ENCODE measurements at places on chromosomes 7 and 10.
A peak's percentile ranks its signal among the peaks of the same experiment; 100 is the strongest.

GRCh38 chr10:11746883-11747539, 4.8 kb downstream of the ECHDC3 start:
- DNase-seq: no peak

GRCh38 chr10:22475651-22476600, 130.6 kb downstream of the SPAG6 start:
- DNase-seq: no peak

DNA sequence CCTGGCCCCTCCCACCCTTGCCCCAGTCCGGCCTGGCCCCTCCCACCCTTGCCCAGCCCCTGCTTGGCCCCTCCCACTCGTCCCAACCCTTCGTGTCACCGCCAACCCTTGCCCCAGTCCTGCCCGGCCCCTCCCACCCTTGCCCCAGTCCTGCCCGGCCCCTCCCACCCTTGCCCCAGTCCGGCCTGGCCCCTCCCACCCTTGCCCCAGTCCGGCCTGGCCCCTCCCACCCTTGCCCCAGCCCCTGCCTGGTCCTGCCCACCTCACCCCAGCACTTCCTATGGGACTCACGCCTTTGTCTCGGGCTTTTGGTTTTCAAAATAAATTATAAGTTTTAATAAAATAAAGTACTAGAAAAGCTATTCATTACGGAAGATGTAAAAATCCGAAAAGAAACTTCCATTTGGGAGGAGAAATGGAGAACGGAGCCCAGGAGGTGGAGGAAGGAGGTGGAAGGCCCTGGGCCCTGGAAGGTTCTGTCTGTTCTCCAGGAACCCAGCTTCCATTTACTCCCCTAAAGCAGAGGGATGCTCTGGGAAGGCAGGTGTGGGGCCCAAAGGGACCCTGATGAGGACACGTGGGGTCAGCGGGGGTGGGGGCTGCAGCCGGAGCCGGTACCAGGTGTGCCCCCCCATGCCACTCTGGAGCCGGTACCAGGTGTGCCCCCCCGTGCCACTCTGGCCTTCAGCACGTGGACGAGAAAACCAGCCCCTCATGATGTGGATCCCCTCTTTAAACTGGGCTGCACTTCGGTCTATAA, 52.2 kb downstream of the PWWP2B start:
- no peak for DNase-seq

GRCh38 chr7:147053746-147054145, 937.1 kb downstream of the CNTNAP2 start:
- DNase-seq: no peak

DNA sequence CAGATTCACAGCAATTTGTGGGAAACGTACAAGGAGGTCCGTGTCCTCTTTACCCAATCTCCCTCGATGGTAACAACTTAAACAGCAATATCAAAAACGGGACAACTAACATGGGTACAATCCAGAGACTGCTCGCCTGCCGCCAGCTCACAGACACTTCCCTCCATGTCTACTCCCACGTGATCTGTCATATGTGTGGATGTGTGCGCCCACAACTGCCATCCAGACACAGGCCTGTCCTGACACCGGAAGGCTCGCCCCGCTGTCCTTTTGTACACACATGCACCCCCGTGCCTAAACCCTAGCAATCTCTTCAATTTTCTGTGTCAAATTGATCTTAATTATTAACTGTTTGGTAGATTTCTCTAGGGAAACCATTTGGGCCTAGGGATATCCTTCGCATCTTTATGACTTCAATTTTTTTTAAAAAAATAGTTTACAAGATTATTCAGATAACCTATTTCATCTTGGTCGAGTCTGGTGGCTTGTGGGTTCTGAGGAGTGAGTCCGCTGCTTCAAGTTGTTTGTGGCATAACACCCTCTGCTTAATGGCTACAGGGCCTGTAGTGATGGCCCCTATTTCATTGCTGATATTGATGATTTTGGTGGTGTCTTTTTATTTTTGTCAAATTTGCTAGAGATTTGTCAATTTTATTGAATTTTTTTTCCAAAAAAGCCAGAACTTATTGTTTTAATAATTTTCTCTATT, 260.6 kb downstream of the MAD1L1 start:
- no peak for DNase-seq

GRCh38 chr7:124459101-124460055, 306.2 kb downstream of the GPR37 start:
- DNase-seq: no peak

DNA sequence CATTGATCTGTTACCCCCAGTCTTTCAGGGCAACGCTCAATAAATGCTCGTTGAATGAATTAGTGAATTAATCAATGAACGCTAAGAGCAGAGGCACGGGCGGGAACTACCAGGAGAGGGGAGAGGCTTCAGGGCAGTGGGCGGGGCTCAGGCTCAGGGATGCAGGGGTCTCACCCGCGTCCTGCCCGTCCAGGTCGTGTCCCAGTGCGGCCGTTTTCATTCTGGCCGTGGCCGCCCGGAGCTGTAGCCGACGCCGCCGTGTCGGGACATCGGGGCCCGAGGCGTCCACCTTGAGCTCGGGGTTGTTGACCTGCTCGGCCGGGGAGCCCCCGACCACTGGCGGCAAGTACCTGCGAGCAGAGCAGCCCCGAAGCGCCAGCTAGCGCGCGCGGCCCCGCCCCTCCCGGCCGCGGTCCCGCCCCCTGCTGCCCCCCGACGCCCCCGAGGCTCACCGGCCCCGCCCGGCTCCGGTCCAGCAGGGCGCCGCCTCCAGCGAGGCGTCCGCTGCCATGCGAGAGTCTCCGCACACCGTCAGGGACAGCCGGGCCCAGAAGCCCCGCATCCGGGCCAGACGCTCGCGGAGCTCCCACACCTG, 2.8 kb upstream of the GAL3ST4 start:
- peak; percentile 24 for DNase-seq

DNA sequence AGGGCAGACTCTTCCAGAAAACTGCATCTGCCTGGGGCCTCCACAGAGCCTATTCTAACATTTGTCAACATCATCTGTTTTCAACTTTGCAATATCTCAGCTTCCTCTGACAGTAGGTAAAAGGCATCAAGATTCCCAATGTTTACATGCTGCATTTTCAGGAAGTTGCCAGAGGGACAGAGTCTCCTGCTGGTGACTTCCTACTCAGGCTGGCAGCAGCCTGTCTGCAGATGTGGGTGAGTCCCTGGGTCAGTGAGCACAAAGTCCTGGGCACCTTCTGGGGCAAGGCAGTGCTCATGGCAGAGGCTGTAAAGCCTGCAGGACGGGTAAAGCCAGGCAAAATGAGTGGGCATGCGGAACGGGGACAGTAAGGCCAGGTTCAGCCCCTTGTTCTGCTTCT, 69.4 kb downstream of the EBF3 start:
- no peak for DNase-seq

GRCh38 chr10:35214607-35215020, 88.0 kb downstream of the CREM start:
- no peak for DNase-seq

GRCh38 chr7:36795451-36796021, 71.2 kb upstream of the AOAH start:
- DNase-seq: no peak

- peak; percentile 67 for DNase-seq
Measured at GRCh38 chr10:72083790-72084459, 4.4 kb downstream of the SPOCK2 start.

- DNase-seq: no peak
Measured at GRCh38 chr7:156676263-156676662, 35.7 kb downstream of the RNF32 start.

DNA sequence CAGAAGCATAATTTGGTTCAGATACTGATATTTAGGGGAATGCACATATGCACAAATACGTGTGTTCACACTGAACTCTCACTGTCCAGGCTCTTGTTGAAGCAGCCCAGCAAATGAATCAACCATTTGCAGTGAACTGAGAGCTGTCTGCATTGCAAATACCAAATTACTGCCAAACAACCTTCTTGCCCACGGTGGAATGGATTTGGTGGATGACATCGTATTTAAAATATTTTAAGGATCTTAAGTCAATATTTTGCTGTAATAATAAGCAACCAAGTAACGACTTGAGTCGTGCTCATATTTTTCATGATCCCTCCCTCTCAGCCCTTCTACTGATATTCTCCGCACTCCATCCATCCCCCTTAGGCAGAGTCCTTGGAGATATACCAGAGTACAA, 107.9 kb upstream of the FEZF1 start:
- no peak for DNase-seq

- DNase-seq: no peak
Measured at GRCh38 chr10:61592581-61592980, 70.1 kb upstream of the CABCOCO1 start.

DNA sequence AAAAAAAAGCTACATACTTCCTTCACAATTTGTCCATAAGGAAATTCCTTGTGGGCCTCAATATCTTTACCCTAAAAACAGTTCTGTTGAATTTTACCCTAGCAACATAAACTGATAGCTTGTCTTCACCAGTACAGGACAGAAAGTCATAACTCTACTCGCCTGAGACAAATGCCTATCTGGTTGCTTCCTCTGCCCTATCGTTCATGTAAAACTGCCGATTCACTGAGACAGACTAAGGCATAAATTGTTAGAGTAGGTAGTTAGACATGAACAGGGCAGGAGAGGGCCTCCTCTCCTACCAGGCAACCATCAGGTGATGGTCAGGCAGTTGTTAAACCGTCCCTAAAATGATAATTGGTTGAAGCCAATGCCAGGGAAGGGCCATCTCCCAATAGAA, 25.0 kb downstream of the IFIT3 start:
- no peak for DNase-seq

DNA sequence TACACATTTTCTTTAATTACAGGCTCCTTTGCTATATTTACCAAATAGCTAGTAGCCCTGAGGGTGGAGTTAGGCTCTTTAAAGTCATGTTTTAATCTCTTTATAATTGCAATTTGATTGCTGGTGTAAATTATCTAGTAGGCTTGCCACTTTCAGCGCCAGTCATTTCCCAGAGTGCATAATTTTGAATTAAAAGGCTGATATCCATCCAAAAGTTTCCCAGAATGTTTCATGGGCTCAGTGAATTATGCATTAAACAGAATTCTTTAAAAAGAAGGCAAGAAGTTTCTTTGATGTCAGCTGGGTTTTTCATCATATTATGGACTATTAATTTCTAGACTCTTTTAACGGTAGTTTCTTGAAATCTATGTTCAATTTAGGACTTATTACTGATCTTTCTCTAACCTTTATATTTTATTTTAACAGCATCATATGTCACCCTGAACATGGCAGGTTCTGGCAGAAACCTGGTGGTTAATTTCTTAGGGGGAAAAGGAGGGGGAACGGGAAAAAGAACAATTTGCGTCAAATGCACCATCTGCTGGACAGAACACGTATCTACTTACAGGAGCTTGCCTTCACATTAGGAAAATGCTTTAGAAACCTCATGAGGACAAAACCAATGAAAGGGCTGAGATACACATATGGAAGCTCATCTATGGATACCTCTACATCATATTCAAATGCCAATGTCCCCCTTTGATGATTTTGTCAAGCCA, 171.1 kb downstream of the GRM3 start:
- no peak for DNase-seq

DNA sequence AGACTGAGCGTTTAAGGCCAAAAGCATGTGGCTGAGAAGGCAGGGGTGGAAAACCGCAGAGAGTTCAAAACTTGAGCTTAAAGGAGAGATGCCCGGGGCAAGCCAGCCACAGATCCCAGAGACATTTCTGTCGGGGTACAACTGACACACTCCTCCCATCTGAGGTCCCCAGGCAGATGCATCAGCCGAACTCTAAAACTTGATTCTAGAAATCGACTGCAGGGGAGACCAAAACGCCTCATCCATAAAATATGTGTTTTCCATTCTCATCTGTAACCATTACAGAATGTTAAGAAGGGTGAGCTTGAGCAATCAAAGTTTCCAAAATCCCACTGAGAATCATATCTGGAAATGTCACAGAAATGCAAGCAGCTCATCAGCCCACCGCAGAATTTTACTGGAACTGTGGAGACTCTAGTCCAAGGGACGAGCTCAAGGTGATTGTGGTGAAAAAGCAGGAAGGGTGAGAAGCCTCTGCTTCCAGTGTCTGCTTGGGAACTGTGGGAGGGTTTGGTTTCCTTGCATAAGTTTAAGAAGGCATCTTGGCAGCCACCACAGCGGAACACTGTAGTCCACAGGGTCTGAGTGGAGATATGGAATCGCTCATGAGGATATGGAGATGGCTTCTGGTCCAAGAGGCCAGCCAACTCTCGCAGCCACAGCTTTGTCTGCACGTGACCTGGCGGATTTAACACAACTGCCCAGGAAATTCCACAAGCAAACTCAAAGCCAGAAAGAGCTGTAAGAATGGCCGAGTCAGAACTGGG, 249.2 kb downstream of the SFMBT2 start:
- no peak for DNase-seq

- no peak for DNase-seq
Measured at GRCh38 chr7:75737856-75738603, 711 bp downstream of the HIP1 start.

GRCh38 chr7:139741239-139741638, 36.6 kb downstream of the HIPK2 start:
- DNase-seq: no peak

- DNase-seq: no peak
Measured at GRCh38 chr7:77416621-77417371, 647 bp upstream of the GSAP start.

DNA sequence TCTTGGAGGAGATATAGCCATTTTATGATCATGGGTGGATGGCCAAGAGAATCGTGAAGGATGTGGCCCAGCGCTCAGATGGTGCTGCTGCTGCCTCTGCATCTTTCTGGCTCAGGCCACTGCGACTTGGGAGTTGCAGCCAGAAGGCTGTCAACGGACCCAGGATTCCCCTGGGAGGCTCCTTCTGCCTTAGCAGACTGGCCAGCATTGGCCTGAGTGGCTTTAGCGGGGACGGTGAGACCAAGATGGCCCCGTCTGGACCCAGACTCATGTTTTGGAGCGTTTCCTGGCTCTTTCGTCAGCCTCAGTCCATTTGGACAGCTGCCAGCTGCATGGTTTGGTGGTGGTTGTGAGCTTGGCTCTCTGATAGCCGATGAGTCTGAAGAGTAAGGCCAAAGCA, 97.2 kb downstream of the GALNT17 start:
- no peak for DNase-seq

- DNase-seq: no peak
Measured at GRCh38 chr10:28833313-28833712, 156.0 kb downstream of the BAMBI start.

DNA sequence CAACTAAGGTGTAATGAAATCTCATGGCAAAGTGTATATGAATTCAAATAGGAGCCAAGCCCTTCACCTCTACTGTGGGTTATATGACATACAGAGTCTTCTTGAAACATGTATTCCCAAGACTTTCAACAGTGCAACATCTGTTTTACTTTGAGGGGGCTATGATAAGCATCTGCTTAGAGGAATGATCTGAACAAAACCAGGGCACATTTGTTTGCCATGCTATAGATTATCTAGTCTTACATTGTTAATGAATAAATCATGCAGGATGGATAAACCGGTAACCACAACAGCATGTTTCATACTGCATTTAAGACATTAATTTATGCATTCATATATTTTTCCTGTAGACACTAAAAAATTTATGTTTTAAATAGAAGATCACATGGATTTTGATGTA, 1021.9 kb downstream of the LRMDA start:
- DNase-seq: no peak

GRCh38 chr10:79002336-79002735, 66.4 kb upstream of the ZMIZ1 start:
- DNase-seq: no peak

All from stimulated activated naive CD4-positive, alpha-beta T cell (primary cell).